A549 treated with DMSO at 1 μM for 4 hours (cell line): ENCODE measurements at places on chromosomes 5 and 9. TPM values are rescaled to one million over a fixed set of nuclear protein-coding genes. Genes with fewer than 3 reads are reported as not detected.

The ANKRD18B gene
- 5.0 to 10.1 TPM (median 8.4 TPM) in 5 replicates for total RNA-seq

The PCDHB8 gene
- 0.24 to 0.35 TPM (median 0.29 TPM) in 5 replicates for total RNA-seq

The SSNA1 gene
- 108 to 146 TPM (median 135 TPM) in 5 replicates for total RNA-seq

The MEIKIN gene
- not detected in 5 replicates for total RNA-seq

The NMUR2 gene
- total RNA-seq: 0.05 to 0.10 TPM (median 0.06 TPM) in 5 replicates

The IL5 gene
- not detected in 5 replicates for total RNA-seq

The IL33 gene
- 0.49 to 2.2 TPM (median 1.0 TPM) in 5 replicates for total RNA-seq

The ACSL6 gene
- 0.07 to 0.16 TPM (median 0.10 TPM) in 4 of 5 replicates, not detected in the other for total RNA-seq

The SPINK6 gene
- total RNA-seq: 0.32 to 0.76 TPM (median 0.48 TPM) in 5 replicates

The CDC20B gene
- total RNA-seq: 0.07 to 0.14 TPM (median 0.09 TPM) in 3 of 5 replicates, not detected in the others

The SMC2 gene
- 20.8 to 30.0 TPM (median 27.1 TPM) in 5 replicates for total RNA-seq

The ARRDC1 gene
- total RNA-seq: 20.8 to 29.0 TPM (median 24.6 TPM) in 5 replicates

The C9 gene
- not detected in 5 replicates for total RNA-seq

The OTULINL gene
- 4.4 to 6.1 TPM (median 5.6 TPM) in 5 replicates for total RNA-seq

The TCF7 gene
- total RNA-seq: 17.0 to 20.7 TPM (median 17.1 TPM) in 5 replicates
